Ascending aorta (tissue), 2 donors: ENCODE measurements at places on chromosomes 1 and 21. TPM values are rescaled to one million over a fixed set of nuclear protein-coding genes. Genes with fewer than 3 reads are reported as not detected.

- H3K36me3 ChIP-seq, result peaks cover 56% of the 10 kb centered on the region
- no peaks in the 10 kb centered on the region for H3K27me3 ChIP-seq
- no peak overlapping the region for H3K27ac ChIP-seq
- no peaks in the 10 kb centered on the region for H3K4me1 ChIP-seq
- no peak overlapping the region for H3K4me3 ChIP-seq
- DNase-seq, result no peak
These were observed 36.3 kb downstream of the WDR4 start for GRCh38 chr21:42843056-42843455.

GRCh38 chr1:116067566-116067890 is 43.7 kb upstream of the MAB21L3 start:
- no peak overlapping the region for H3K4me3 ChIP-seq
- peak overlapping the region; percentile 72 for H3K27ac ChIP-seq
- H3K4me1 ChIP-seq, result no peaks in the 10 kb centered on the region

- H3K4me1 ChIP-seq, result no peaks in the 10 kb centered on the region
- H3K36me3 ChIP-seq, result no peaks in the 10 kb centered on the region
- no peak for DNase-seq
- no peak overlapping the region for H3K4me3 ChIP-seq
- no peak overlapping the region for H3K27ac ChIP-seq
These were observed 7.8 kb upstream of the RIMKLA start for GRCh38 chr1:42372796-42373195.

GRCh38 chr1:65001231-65001792 is 35.0 kb upstream of the JAK1 start:
- peak overlapping the region; percentile 99 for H3K27ac ChIP-seq
- peaks cover 9% of the 10 kb centered on the region for H3K4me1 ChIP-seq
- no peaks in the 10 kb centered on the region for H3K36me3 ChIP-seq
- H3K27me3 ChIP-seq, result no peaks in the 10 kb centered on the region
- peak; percentile 57 for DNase-seq
- peak overlapping the region; percentile 17 for H3K4me3 ChIP-seq

The GABPA gene
- total RNA-seq, result 8.9 TPM
